ENCODE measurements at places on chromosomes 12 and 14.

GRCh38 chr14:72844524-72844923 lies 49.4 kb downstream of the DPF3 start:
- DNase-seq = no peak

DNA sequence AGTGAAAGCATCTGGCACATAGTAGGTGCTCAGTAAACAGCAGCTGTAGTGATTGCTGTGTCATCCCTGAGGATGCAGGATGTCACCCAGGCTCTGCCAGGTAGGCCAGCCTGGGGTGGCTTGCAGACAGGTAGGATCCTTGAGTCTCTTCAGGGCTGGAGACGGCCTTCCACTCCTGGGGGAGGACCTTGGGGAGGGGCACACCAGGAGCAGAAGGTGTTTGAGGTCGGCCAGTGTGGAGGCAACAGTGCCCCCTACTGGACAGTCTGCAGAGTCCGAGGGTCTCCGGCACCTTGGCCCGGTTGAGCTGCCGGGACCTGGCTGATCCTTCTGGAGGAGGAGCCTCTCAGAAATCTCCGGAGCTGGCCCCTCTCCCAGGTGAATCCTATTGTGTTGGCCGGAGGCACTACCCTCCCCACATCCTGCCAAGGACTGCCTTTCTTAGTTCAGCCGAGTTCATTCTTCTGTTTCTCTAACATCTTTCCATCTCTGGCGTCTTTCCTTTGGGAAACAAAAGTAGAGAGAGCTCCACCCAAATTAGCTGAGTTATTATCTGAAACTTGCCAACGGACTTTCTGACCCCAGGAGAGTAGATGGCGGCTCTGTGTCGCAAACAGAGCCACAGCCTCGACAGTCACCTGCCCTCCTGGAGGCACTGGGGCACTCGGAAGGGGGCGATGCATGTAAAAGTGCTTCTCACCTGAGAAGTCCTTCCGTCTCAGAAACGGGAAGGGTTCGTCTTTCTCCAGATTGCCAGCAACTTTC lies 41.8 kb upstream of the CLMN start:
- no peak for DNase-seq

DNA sequence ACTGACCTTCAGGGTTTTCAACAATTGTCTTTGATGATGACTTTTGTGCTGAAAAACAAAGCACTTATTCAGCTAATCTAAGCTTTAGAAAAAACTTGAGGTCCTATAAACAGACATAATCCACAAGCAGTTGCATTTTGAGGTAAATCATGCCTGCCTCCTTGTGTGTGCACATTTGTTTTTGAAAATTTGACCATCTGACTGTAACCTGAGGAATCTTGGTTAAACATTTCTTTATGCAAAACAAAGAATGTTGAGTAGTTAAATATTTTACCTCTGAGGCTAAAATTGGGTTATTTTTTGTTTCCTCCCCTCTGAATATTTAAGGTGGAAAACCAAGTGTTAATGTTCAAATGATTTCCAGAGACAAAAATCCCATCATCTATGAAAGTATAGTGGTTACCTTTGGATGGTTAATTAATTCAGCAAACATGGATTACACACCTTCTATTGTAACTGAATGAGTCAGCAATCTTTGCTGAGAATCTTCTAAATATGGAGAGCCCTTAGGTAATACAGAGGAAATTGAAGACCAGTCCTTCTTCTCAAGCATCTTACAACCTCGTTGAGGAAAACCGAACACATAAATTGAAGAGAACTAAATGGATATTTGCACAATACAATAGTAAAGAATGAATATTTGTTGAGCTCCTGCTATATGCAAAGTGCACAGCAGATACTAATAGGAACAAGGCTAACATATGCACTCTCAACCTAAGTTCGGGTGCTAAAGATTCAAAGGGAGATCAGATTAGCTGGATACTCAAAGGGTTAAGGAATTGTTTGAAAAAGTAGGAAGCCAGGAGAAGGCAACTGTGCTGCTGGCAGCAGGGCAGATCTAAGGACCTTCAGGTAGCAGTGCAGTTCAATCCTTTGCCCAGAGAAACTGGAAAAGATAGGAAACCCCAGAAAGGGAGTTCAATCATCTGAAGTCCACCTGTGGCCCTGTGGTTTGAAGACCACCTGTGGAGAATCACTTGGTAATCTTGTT lies 115.2 kb downstream of the BMP4 start:
- DNase-seq = no peak

DNA sequence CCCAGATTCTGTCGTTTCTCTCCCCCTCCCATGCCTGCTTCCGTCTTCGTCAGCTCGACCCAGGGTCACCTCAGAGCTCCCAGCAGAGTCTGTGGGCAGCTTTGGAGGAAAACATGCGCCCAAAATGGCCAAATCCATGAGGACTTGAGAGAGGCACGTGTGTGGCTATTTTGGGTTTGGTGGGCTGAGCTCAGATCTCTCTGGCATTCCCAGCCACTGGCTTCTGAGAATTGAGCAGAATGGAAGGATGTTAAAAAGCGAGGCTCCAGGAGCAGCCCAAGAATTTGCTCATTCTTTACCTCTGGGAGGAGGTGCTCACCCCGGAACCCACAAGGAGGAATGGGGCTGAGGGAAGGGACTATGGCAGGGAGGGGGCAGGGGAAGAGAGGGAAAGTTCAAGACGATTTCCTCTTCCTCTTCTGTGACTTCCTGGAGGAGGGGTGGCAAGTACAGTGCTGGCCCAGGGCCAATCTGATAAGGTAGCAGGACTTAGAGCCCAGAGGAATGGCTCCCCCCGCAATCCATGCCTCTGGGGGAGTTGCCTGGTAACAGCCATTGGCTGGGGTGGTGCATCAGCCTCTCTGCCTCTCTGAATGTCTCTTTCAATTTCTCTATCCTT lies 20.1 kb downstream of the TSPAN9 start:
- DNase-seq = no peak

GRCh38 chr14:49249022-49249421 lies 337.2 kb downstream of the RPS29 start:
- DNase-seq = peak; percentile 46

DNA sequence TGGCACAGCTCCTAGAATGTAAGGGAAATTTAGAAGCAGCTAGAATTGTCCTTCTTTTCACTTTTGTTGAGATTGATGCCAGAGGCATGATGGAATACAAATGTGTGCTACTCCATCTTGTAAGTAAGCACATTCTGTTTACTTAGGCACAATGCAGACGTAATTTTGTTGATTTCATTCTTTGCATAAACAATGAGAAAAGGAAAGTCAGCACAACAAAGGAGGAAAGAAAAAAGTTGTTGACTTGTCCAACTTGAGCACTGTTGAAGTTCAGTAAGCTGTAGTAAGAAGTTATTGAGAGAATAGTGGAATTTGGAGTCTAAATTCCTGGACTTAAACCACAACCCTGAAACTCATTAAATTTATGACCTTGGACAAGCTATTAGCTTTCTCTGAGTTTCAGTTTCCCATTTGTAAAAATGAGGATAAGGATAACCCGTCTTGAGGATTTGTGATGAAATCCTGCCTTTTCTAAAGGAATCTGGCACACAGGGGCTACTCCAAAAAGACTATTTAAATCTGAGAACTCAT lies 19.4 kb upstream of the CNTN1 start:
- DNase-seq = no peak

GRCh38 chr12:92488735-92489134 lies 214.1 kb upstream of the PLEKHG7 start:
- DNase-seq = no peak

DNA sequence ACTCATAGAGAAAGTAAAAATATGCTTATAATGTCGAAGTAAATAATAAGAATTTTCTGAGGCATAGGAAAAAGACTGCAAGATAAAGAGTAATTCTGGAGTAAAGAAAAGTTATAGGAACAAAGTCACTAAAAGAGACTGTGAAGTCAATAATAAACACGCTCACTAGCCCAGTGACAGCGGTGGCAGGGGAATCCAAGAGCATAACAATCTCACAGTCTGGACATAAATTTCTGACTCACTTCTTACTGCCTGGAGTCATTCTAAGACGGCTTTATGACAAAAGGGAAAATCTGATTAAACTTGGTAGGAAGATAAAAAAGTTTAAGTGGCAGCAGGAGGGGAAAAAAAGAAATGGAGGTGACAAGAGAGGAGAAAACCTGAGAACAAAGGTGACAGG lies 56.4 kb upstream of the GRIP1 start:
- no peak for DNase-seq

DNA sequence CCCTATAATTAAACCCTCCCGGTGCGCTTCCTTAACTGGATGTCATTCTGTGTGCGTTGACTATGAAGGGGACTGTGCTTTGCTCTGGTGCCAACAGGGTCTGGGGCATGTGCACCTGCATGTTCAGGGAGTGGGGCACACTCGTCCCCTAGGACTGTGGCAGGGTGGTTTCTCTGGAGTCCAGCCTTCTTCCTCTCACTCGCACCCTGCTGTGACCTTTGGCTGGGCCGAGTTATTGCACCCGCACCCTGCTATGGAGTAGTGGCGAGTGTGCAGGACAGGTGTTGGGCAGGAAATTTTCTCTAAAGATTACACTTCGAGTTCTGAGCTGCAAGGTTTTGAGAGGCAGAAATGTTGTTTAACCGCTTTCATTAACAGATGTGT lies 138.9 kb downstream of the PLXNC1 start:
- no peak for DNase-seq

DNA sequence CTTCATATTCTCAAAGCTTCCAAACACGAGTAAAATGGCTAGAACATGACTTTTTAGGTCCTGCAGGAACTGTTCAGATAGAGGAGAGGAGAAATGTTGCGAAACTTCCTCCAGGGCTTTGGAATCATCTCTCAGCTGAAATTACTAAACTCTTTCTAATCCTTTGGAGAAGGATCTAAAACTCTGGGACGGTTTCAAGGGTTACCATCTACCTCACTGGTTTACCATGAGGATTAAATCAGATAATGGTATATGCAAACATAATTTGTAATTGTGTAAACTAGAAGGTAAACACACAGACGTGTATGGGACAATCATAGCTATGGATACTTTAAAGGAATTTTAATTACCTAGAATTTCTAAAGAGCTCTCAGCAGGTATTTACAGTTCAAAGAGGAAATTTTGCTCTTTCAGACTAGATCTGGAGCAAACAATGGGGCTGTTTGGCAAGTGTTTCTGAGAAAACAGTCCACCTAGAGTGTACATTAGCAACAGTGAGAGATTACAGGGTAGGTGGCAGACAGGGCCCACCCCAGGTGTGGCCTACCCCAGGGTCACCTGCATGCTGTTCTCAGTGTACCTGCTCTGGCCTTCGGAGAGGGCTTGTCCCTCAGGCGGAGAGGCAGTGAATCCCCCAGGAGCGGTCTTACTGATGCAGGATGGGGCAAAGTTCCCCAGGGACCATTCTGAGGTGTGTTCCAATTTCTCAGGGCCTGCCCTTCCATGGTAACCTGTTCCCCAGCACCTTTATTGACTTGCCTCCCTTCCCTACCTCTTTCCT lies 124.7 kb upstream of the MAX start:
- DNase-seq = no peak

DNA sequence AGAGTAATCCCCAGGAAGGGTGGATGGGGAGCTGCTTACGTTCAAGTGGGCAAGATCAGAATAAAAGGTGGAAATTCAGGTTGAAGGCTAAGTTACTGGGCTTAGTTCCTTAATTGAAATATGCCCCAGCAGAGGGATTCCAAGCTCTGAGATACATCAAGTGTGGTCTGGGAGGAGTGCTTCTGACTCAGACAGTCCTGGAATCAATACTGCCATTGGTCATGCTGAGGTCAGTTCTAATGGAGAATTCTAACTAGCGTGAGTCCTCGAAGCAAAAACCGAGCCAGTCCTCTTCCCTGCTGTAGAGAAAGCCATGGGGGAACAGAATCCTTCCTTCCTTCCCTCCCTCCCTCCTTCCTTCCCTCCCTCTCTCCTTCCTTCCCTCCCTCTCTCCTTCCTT lies 39.9 kb downstream of the NOS1 start:
- no peak for DNase-seq

GRCh38 chr12:4486980-4487379 lies 41.4 kb upstream of the FGF6 start:
- DNase-seq = no peak

- no peak for DNase-seq
Observed at GRCh38 chr14:47257013-47257412, 418.4 kb downstream of the MDGA2 start.

All from NCI-H2081 (cell line).